T-helper 17 cell (primary cell): ENCODE measurements at places on chromosomes 1 and 21. TPM values are rescaled to one million over a fixed set of nuclear protein-coding genes. Genes with fewer than 3 reads are reported as not detected.

The CENPL gene
- 7.1 TPM for total RNA-seq

GRCh38 chr1:3611170-3612019 lies at the start of gene MEGF6:
Gene MEGF6 (minus strand): TSS chr1:3611508. CDS start chr1:3611268, 240 bp downstream.
- DNase-seq, result peak; percentile 62

The CELA3B gene
- not detected for total RNA-seq

- no peak for DNase-seq
These were observed 410.3 kb downstream of the SRGAP2C start for GRCh38 chr1:121595089-121595488.

DNA sequence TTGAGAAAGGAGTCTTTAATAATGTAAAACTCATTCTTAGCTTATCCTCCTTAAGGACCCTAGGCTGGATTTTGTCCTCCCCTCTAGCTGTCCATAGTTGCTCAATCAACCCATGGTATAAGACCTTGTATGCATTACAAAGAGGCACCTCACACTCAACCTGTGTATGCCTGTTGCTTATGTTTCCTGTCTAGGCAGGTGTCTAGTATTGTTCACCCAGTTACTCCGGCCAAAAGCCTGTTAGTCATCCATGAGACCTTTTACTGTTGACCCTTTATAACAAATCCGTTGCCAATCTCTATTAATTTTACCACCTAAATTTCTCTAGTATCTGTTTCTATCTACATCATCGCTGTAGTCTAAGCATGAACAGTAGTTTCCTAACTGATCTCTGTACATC lies 3.7 kb downstream of the LYPLAL1 start:
- no peak for DNase-seq

DNA sequence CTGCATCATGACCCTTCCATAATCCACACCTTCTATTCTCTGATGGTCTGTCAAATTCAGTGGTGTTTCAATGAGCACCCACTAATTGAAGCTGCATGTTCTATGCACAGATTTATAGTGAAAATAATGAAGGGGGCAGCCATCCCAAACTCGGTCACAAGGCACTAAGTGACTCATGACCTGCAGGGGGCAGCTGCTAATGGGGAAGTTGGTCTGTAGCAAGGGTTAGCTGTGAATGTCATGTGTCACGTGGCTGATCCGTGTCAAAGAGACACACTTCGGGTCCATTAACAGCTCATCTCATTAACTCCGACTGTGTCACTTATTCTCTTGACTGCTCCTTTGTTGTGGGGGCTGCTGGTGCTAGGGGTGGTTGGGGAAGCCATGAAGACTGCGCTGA lies 306.6 kb downstream of the PCP4 start:
- DNase-seq, result no peak

DNA sequence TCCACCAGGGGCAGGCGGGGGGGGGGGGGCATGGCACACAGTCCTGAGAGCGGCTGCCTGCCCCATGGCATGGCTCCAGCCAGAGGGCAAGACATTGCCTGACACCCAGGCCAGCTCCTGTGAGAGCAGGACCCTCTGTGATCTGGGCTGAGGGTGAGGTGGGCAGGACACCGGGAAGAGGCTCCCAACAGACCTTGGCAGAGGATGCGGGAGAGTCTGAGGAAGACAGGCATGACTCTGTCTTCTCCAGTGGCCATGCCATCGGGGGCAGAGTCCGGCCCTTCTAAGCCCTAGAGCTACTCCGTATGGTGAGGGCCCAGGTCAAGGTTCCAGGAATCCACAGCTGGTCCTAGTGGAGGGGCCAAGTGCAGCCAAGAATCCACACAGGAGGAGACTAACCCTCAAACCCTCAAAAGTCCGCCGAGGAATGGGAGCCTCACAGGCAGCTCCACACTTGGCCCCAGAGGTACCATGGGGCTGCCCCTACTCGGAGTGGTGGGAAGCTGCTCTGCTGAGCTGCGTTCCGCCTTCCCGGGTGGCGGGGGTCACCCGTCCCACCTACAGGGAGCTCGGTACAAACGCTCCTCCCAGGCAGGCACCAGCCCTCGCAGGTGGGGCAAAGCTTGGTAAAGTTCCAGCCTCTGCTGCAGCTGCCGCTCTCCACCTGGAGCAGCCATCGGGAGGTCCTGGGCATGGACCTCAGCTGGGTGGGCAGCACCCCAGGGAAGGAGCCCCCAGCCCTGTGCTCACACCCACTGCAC lies 6.5 kb downstream of the ACTRT2 start:
- DNase-seq, result no peak

DNA sequence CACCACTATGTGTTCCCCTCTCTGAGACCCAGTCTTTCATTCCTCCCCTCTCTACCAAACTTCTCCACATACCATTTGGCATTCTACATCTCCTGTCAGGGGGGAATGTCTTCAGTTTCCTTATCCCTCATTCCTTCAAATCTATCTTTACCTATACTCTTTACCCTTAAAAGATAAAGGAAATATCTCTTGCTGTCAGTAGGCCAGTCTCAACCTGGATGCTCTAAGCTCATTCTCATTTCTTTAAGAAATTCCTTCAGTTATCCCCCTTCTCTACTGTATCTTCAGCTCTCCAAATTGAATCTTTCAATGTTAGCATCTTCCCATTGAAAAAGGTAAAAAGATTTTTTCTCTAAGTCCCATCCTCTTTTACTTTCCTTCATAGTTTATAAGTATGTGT lies 6.5 kb downstream of the RO60 start:
- DNase-seq, result no peak

- no peak for DNase-seq
These were observed 3.4 kb downstream of the USP33 start for GRCh38 chr1:77756052-77756754.

DNA sequence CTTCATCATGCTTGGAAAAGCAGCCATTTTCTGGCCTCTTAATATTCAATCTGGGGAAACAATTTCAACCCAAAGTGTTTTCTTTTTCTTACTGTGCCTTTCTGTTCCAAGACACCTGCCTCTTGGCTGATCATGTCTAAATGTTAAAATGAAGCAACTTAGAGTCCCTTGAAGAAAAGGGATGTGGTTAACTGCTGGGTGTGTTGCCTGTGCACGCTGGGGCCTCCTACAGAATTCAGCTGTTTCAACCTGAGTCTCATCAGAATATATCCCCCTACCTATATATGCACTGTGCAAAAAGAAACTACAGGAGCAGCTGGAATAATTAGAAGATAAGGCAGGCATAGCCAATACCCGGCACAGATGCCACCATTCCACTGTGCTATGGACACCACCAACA lies 222.0 kb downstream of the OMA1 start:
- DNase-seq, result no peak

DNA sequence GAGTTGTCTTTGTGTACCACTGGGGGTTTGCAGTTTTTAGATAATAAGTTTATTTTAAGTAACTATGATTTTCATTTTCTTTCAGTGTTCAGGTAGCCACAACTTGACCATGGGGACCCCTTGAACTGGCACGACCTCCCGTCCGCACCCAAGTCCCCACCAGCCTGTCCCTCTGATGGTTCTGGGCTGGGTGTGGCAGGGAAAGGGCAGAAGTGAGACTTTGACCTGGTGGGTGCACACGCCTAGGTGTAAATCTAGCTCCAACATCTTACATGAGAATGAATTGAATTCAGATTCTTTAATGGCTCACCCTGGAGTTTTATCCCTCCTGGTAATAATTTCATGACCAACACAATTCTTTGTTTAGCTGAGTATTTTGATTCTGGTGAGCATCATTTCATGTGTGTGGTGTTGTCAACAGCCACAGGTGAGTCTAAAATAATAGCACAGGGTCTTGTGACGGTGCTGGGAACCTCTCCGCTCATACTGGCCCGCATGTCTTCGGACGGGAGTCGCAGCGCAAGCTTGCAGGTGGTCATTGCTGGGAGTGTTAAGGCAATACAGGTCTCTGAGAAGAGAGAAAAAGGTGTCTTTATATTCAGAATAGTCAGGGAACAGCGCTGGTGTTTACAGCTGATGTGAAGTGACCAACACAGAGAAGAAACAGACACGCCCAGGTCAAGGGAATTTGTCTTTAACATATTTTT lies 50.8 kb upstream of the POFUT2 start:
- no peak for DNase-seq

- DNase-seq, result no peak
These were observed 55.0 kb downstream of the HUNK start for GRCh38 chr21:31927689-31928353.

- peak; percentile 39 for DNase-seq
These were observed 7.1 kb upstream of the CLDN19 start for GRCh38 chr1:42747125-42747524.

The SLC41A1 gene
- total RNA-seq, result 36.2 TPM

The CELA3A gene
- total RNA-seq, result not detected

DNA sequence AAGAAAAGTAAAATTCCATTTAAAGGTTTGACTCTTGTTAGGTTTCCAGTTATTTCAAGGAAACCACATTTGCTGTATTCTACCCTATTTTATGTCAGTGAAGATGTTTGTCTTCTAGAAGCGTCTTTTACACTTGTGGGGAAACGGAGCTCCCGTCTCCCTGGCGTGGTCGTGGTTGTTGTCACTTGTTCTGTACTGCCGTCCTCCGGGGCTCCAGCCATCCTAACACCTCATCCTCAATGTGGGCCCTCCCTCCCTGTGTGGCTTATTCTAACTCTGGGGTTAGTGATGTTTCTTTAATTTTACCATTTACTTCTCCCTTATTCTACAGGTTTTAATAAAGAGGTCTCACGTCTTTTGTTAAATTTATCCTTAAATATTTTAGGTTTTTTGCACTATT lies 52.7 kb upstream of the DIP2A start:
- no peak for DNase-seq

- DNase-seq, result no peak
These were observed 2.1 kb downstream of the MYBPH start for GRCh38 chr1:203173566-203173965.
